SW 1271 (cell line): ENCODE measurements at places on chromosomes 2 and 18.

DNA sequence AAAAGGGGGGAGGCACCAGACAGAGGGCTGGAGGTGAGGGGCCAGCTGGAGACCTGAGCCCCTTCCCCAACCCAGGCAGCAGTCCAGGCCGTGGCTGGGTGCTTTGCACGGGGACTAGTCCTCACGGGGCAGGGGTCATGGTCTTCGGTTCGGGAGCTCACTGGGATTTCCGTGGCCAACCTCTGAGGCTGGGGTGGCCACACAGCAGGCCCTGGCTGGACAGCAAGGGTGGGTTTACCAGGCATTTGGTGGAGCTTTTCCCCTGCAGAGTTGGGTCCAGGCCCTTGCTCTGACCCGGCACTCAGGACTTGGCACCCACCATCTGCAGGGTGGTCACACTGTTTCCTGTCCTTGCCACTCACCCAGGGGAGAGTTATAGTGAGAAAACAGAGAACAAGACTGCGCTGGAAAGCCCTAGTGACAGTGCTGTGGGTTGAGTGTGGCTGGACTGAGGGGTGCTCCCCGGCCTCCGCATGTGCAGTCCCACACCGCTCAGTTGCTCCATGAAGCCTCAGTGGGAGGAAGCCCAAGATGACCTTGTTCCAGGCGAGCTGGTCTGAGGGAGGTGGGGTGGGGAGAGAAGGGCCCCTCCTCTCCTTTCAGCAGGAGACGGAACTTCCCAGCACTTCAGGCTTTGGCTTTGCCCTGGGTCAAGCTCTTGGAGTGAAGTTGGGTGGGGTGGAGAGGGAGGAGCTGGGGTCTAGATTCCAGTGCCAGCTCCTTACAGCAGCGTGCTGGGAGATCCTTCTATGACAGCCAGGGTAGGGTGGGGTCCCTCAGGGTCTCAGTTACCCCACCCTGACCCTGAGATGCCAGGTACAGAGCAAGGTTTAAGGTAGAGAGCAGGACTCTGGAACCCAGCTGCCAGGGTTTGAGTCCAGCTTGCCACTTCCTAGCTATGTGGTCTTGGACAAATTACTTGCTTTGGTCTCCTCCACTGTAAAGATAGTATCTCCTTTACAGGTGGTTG, 219.8 kb downstream of the DYSF start:
- DNase-seq, result no peak

- DNase-seq, result no peak
Measured at GRCh38 chr2:64177315-64177714, 33.1 kb upstream of the PELI1 start.

GRCh38 chr18:13556502-13556901, 169.9 kb downstream of the FAM210A start:
- no peak for DNase-seq

GRCh38 chr2:58698620-58699019, 457.5 kb upstream of the FANCL start:
- DNase-seq, result no peak

DNA sequence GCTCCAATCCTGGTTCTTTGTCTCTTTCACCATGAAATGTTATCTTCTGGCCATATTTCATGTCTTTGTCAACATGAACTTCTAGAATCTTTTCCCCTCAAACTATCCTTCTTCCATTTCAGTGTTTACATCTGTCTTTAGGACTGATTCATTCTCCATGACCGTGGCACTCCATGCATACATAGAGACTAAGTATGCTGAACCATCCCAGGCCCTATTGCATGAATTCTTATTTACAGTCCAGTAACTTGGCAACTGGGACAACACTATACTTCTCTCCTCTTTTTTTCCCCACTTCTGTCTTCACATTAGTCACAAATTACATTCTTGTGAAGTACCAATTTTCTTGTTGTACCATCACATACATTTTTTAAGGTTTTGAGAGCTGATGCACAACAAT, 109.8 kb upstream of the GALNT13 start:
- DNase-seq, result no peak

DNA sequence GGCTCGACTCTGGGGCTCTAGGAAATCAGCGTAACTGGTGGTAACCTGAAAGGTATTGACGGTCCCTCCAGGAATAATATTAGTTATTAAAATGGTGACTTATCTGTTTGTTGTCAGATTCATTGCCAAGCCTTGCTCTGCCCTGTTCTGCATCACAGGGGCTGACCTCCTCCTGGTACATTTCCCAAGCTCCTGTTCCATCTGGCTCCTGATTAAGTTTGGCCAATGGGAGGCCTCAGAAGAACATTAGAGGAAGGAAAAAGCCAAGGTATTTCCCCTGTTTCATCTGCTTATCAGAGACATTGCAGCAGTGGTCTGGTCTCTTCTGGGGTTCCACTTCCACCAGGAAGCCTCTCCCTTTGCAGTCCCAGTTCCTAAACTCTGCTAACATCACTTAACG, 527.0 kb downstream of the TNS1 start:
- DNase-seq, result no peak

DNA sequence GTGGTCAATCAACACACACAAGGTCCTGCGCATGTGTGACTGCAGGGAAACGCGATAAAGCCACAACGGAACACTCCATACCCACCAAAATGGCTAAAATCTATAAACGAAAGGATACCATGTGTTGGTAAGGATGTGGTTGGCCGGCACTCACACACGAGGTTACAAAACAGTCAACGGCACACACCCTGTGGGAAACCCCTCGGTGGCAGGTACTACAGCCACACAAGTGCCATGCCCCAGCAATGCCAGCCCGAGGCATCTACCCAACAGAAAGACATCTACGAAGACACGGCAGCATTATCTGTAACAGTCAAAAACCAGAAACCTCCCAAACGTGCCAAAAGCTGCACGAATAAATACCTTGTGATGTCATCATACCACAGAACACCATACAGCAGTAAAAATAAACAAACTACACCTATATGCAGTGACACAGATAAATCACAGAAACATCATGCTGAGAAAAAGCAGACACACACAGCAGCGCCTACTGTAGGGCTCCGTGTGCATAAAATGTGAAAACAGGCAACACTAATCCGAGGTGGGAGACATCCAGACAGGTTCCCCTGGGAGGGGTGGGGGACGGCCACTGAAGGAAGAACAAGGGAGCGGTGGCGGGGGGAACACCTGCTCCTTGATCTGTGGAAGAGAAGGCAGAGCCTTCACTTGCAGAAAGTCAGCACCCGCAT, 36.7 kb downstream of the HDAC4 start:
- DNase-seq, result no peak

GRCh38 chr2:20080428-20080827, 29.0 kb upstream of the LAPTM4A start:
- DNase-seq, result no peak

GRCh38 chr2:220460257-220460985, 833.0 kb downstream of the SLC4A3 start:
- DNase-seq, result no peak

DNA sequence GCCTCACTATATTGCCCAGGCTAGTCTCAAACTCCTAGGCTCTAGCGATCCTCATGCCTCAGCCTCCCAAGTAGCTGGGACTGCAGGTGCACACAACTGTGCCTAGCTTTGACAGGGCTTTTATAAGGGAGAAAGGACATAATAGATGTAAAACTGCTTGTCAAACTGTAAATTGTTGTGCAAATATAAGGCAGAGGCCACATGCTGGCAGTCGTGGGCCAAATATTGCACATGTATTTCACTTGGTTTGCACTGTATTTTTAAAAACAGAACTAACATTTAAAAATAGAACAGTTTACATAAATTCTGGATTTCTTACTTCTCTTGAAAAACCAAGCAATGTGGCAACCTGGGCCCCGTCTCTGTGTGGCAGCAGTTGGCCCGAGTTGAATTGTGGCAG, 31.2 kb upstream of the MYO3B start:
- DNase-seq, result no peak

- no peak for DNase-seq
Measured at GRCh38 chr18:26556573-26556972, 8.2 kb upstream of the KCTD1 start.

DNA sequence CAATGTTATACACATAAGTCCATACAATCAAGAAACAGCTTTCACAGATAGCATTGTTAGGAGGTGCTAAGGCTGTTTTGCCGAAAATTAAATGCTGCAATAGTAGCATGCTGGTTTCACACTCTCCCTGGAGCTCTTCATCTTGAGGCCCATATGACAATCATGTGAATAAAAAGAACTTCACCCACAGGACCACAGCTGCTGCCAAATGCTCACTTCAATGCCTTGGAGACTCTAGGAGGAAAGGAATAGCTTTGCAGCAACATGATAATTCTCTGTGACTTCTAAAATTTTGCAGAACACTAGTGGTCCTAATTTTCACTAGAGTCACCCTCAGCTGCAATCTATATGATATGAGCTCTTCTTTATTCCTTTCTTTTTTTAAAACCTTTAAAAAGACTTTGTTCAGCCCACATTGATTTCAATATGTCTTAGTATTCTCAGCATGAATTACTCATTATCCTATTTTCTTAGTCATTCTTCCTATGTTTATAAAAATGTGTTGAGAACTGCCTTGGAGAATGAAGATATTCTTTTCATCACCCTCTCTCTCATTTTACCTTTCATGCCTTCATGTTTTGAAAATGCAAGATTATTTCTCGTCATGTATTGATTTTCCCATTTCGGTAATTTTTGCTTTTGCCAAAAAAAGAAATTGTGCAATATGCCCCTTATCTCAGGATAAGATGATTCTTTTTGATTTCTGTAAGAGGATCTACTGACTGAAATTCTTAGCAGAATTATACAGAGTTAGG, 108.2 kb downstream of the PDE1A start:
- no peak for DNase-seq

DNA sequence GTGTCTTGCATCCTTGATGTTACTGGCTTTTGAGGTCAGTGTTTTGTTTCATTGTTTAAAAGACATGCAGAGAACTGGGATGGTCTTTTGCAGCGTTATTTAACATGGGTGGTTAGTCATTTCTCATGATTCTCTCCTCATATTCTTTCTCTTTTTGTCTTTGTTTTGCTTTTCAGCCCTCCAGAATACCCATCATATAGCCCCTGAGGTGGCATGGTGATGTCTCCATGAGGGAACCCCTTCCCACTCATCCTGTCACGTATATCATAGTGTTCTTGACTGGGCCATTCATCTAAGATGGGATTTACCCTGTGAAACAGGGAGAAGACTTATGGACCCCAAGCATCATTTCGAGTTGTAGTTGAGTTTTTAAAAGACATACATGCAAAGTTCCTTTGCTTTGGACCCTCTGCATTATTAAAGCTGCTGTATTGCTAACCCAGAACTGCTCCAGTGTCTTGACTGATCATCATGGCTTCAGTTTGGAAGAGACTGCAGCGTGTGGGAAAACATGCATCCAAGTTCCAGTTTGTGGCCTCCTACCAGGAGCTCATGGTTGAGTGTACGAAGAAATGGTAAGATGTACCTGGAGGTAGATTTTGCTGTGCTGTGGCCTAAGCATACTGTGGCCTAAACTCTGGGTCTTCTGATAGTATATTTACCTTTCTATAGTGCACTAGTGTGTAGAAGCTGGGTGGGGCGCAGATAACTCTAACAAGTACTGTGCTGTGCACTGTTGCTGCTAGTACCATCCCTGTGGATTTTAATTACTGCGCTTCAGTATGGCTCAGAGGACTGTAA, 1.4 kb downstream of the EHBP1 start:
- DNase-seq, result no peak

- DNase-seq, result no peak
Measured at GRCh38 chr2:95351598-95351915, 51.0 kb upstream of the FAHD2A start.

DNA sequence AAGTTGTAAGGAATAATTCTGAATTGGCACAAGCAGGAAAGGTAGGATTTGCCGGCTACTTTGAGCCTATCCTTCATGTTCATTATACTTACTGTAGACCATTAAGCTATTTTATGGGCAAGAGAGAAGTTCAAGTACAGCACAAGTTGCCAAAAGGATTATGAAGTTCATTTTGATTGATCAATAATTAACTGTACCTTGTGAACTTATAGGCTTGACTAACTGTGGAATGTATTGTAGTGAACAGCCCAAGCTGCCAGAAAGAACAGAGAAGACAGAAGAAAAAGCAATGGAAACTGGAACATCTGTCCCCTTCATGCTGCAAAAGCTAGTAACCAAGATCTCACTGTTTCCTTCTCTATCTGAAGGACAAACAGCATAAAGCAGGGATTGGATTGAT, 810.1 kb upstream of the ZEB2 start:
- no peak for DNase-seq

DNA sequence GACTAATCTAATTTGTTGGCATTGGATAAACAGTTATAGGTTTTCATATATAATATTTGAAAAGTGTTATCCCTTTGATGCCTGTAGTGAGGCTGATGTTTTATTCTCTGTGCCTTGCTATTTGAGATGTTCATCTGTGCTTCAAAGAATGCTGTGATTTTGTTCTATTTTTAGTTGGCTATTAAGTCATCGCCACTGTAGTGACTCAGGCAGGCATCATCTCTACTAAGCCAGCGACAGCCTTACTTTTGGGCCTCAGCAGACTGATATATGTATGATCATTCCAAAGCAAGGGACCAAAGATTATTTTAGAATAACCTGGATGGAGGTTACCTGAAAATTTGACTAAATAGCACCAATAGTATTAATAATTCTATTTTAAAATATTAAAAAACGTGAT, 1674.5 kb upstream of the NXPH2 start:
- DNase-seq, result no peak
